ENCODE measurements at places on chromosomes 6 and 20.

DNA sequence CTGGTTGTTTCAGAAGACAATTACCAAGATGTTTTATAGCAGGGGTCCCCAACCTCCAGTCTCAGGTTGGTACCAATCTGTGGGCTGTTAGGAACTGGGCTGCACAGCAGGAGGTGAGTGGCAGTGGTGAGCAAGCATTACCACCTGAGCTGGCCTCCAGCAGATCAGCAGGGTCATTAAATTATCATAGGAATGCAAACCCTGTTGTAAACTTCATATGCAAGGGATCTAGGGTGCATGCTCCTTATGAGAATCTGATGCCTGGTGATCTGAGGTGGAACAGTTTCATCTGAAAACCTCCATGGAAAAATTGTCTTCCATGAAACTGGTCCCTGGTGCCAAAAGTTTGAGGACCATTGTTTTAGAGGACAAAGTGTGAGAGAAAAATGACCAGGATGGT, 240.6 kb downstream of the GRM1 start:
- DNase-seq, result no peak

DNA sequence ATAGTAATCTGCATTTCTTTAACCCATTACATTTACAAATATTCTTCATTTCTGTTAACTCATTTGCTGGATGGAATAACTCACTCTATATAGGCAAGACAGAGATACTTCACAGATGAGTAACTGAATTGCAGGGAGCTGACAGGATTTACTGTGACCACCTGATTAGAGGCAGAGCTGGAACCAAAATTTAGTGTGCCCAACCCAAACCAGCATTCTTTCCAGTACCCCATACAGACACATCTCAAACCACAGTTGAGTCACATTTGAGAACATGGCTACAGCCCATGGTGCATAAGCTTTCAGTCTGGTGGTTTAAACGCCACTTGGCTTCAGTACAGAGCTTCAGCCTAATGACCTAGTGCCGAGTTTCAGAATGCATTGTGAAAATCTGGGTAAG, 138.4 kb upstream of the TENT5A start:
- no peak for DNase-seq

- DNase-seq, result no peak
Observed at GRCh38 chr6:104484626-104485025, 375.1 kb downstream of the HACE1 start.

DNA sequence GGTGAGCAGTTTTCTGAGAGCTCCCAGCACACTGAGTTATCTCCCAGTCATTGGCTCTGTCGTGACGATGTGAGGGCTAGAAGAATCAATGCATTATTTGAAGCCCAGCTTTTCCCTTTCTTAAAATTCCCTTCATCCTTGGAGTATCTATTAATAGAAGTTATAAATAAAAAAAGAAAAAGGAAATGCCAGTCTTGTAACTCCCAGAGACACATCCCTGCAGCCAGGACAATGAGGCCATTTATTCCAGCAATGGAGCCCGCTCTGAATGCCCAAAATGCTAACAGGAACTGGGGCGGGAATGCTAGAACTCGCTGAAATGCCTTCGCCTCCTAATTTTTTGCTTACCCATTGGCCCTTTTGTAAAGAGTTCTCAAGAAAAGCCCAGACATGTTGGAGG, 305.8 kb downstream of the TFAP2C start:
- DNase-seq, result no peak

GRCh38 chr6:147578159-147578558, 69.7 kb downstream of the SAMD5 start:
- DNase-seq, result no peak

DNA sequence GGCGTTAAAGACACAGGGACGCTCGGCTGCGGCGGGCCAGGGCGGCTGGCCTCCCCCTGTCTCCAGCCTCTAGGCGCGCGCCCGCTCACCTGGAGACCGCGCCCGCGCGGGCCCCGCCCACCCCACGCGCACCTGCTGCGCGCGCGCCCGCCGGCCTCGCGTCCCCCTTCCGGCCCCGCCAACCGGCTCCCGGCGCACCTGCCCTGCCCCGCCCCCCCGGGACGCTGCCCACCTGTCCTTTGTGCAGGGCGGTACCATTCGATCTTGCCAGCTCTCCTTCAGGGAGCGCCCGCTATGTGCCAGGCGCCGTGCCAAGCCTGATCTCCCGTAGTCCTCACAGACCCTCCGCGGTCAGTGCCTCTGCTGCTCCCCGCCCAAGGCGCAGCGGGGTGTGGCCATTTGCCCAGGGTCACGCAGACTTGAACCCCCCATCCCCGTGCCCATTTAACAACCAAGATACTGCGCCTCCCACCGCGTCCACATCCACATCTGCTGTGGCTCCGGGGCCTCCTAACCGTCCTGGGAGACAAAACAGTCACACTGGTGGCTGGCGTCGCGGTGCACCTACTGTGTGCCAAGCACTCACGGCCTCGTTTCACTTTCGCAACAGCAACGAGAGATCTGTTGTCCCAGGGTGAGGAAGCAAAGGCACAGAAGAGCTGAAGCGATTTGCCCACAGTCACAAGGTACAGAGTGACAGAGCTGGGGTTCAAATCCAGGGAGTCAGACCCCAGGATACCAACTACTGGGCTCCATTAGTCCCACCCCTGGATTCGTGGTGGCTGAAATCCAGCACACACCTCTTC, 48.1 kb downstream of the NOL4L start:
- peak; percentile 55 for DNase-seq

- no peak for DNase-seq
Observed at GRCh38 chr6:18545726-18546125, 158.6 kb downstream of the RNF144B start.

GRCh38 chr20:328975-329695, 3.8 kb downstream of the SOX12 start:
- no peak for DNase-seq

DNA sequence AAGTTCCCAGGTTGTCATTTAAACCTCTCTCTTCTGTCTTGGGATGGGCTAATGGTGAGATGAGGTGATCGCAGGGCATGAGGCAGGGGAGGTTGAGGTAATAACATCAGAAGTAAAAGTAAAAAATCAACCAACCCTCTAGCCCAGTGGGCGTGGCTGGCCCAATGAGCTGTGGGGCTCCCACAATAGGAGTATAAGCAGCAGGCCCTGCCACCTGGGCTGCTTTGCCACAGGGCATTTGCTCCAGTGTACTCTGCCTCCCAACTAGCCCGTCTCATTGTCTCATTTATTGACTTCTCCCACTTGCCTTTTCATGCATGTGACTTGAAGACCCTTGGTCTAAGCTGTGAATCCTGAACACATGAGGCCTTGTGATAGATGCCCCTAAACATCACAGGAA, 62.8 kb downstream of the PHACTR3 start:
- DNase-seq, result no peak

DNA sequence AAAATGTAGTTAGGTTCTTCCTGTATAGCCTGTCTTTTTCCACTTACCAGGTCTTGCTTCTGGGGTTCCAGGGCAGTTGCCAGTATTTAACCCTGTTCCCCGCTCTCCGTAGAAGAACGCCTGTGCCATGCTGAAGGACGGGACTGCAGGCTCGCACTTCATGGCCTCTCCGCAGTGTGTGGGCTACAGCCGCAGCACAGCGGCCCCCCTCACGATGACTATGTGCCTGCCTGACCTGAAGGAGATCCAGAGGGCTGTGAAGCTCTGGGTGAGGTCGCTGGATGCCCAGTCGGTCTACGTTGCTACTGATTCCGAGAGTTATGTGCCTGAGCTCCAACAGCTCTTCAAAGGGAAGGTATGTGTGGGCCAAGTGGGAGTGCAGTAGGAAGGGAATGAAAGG, 23.0 kb downstream of the POFUT1 start:
- DNase-seq, result no peak

- DNase-seq, result no peak
Observed at GRCh38 chr20:44596010-44596409, 13.6 kb downstream of the PKIG start.

- DNase-seq, result no peak
Observed at GRCh38 chr20:60206259-60206658, 248.0 kb downstream of the CDH26 start.

DNA sequence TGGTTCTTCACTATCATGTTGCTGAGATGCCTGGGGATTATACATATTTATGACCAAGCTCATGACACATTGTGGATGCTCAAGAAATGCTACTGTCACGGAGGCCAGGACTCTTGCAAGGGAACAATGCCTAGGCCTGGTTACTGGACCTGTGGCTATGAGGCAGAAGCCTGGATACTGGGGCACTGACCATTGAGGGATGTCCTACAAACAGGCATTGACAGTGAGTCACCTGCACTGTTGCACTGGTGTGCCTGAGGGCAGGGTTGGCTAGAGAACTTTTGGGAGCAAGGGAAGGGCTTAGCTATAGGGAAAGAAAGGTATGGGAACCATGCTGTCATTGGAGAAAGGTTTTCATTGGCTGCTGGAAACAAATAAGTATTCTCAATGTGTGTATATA, 313.1 kb upstream of the SUPT3H start:
- DNase-seq, result no peak

- DNase-seq, result no peak
Observed at GRCh38 chr20:59232618-59233017, 67.8 kb upstream of the EDN3 start.

GRCh38 chr20:23052904-23053303, 3.4 kb upstream of the THBD start:
- DNase-seq, result no peak

- no peak for DNase-seq
Observed at GRCh38 chr6:69164564-69165229, 529.6 kb downstream of the ADGRB3 start.

- DNase-seq, result peak; percentile 36
Observed at GRCh38 chr20:46558511-46558959, 8.1 kb upstream of the OCSTAMP start.

DNA sequence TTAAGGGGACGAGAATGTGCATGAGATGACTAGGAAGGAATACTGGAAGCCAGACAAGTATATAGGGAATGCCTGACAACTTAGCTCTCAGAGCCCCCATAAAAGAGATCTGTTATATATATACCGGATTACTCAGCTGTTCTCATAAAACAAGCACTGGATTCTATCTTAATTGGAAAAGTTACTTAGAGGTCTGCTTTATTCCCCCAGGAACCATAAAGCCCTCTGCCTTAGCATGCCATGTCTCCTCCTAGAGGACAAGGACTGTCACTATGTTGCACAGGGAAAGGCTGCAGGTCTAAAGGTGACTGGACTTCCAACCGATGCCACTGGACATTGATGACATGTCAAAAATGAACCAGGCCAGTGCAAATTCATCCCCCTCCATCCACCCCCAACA, 6.4 kb downstream of the EXOC2 start:
- no peak for DNase-seq

DNA sequence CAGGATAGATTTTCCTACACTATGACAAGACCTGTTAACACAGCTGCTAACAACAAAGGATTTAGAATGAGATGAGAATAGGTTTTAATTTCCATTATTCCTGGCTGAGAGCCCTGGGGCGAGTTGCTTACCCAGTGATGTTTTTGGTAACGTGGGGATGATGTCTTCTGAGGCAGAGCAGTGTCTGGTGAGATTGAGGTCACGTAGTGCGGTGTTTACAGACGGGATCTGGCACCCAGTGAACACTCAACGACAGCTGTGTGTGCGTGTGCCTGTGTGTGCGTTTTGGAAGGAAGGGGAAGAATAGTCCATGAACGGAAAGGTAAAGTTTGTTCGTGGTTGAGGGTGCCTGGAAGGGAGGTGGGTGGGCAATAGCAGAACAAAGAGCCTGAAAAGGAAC, 384.7 kb downstream of the C6orf118 start:
- no peak for DNase-seq

DNA sequence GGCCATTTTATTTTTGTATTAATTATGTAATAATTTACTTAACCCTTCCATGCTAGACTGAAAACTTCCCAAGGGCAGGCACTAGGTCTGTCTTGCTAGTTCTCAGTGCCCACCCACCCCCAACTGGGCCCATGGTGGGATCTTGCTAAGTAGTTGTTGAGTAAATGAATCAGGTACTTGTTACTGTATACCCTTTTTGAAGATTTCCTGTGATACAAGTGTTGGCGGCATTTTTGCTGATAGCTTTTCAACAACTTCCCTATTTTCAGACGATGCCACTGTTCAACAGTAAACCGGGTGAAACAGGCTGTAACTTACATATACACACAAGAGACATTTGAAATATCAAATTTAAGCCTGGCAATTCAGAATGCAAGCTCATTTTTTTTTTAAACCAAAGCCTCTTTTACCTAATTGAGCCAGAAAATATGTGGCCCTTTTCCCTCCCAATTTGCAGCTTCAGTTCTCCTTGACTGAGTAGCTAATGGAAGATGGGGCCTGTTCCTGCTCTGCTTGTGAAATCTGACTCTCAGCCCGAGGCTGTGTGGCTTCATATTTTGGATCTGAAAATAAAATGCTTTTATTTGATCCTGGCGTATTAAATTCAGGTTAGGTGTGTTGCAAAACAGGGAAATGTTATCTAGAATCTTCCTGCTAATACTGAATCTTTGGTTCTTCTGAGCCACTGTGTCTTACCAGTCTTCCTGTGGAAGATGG, 288.3 kb downstream of the NRN1 start:
- DNase-seq, result no peak

GRCh38 chr6:141988954-141989705, 143.6 kb upstream of the GJE1 start:
- peak; percentile 3 for DNase-seq

GRCh38 chr20:9407805-9408421, 106.5 kb upstream of the LAMP5 start:
- peak; percentile 12 for DNase-seq

GRCh38 chr6:169534039-169534421, 167.8 kb downstream of the WDR27 start:
- no peak for DNase-seq

- no peak for DNase-seq
Observed at GRCh38 chr6:52547647-52548352, 29.1 kb downstream of the TRAM2 start.

DNA sequence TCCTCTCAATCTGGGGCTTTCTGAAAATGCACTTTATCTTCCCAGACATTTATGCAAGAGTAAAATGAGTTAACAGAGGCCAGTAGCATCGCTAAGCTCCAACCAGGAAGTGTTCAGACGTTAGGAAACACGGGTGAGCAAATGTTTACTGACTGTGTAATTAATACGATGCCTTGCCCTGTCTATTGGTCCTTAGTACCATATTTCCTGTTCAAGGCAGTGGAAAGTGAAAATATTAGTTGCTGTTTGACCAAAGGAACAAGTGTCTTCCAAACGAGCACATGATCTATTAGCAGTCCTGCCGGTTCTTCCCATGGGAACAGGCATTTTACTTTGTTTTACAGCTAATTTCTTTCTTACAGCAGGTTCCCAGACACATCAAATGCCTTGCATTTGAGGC, 311.1 kb upstream of the JAG1 start:
- DNase-seq, result no peak

DNA sequence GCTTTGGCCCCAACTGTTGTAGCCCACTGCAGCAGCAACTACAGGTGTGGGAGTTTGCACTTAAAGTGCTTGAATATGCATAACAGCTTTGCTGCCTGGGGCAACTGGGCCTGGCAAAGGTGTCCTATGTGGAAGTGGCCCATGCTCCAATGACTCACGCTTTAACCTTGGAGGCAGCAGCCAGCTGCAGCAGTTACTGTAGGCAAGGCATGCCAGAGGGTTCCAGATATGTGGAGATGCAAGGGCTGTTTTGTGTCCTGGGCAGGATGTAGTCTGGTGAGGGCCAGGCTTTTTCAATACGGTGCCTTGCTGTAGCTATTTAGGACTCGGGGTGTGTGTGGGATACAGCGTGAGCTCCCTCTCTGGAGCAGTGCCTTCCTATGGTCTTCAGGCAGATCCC, 150.3 kb downstream of the NKAIN2 start:
- no peak for DNase-seq

All from stimulated activated CD4-positive, alpha-beta T cell treated with anti-CD3 and anti-CD28 coated beads, Interleukin-4, amount 100 ng/mL, for 1 hour (primary cell).